Stomach (tissue), 19 donors: ENCODE measurements at places on chromosomes 12 and 14.

GRCh38 chr12:57816855-57817151 lies 1.7 kb downstream of the AVIL start:
- no peak for DNase-seq

- DNase-seq = peak; percentile 21
These were observed 129.9 kb downstream of the WIF1 start for GRCh38 chr12:64991121-64991611.

- DNase-seq = no peak
These were observed 52.9 kb upstream of the SLC35F4 start for GRCh38 chr14:57918791-57919190.

DNA sequence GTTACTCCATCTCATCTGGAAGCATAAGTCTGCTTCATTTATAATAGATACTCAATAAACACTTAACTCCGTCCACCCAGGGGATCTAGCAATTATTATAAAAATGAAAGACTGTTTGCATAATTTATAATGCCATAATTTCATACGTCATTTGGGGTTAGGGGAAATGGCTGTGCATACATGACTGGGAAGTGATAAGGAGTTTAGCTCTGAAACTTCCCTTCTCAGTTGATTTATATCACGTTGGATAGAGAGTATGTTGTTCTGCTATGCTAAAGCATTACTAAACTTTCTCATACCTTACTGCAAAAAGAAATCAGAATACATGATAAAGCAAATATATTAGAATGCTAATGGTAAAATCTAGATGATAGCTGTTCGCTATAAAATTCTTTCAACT lies 90.4 kb upstream of the DYNC1H1 start:
- DNase-seq = no peak

DNA sequence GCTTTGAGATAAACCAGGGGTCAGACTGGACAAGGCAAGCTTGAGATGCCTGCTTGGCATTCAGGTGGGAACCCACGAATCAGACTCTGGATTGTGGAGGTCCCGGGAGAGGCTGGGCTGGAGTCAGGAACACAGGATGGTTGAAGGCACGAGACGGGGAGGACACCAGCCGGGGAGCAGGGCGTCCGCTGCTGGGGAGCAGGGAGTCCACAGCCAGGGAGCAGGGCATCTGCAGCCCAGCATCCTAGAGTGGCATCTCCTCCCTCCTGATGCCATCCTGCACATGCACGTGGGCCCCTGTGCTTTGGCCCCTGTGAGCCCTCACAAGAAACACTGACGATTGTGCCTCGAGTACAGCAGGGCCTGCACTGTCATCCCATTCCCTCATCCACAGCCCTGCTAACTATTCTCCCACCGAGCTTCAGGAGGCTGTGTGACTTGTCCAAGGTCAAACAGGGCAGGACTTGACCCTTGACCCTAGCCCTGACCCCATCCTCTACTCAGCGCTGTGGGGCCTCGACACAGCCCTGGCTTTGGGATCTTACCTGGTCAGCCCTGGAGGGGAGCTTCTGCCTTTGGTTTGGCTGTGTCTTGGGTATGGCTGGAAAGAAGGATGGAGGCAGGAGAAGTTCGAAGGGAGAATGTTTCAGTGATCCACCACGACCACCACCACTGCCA lies 45.1 kb downstream of the CFAP251 start:
- DNase-seq = no peak

DNA sequence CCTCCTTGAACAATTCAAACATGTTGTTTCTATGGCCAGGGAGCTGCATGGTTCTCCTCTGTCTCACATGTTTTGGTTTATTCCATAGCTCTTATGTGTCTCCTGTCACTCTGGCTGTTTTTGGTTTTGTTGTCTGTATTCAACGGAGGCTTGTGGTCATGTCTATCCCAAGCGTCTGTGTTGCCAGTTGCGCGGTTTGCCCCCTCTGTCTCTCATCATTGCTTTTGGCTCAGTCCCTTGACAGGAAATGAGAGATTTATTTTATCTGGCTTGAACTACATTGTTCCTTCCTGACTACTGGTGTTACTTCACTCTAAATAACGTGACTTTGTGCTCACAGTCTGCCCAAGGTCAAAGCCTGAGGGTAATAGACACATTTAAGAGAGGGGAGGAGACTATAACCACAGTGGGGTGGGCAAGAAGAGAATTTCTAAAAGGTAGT lies 96.4 kb upstream of the SOX5 start:
- peak; percentile 22 for DNase-seq
